ENCODE measurements at places on chromosomes 16 and 17.

DNA sequence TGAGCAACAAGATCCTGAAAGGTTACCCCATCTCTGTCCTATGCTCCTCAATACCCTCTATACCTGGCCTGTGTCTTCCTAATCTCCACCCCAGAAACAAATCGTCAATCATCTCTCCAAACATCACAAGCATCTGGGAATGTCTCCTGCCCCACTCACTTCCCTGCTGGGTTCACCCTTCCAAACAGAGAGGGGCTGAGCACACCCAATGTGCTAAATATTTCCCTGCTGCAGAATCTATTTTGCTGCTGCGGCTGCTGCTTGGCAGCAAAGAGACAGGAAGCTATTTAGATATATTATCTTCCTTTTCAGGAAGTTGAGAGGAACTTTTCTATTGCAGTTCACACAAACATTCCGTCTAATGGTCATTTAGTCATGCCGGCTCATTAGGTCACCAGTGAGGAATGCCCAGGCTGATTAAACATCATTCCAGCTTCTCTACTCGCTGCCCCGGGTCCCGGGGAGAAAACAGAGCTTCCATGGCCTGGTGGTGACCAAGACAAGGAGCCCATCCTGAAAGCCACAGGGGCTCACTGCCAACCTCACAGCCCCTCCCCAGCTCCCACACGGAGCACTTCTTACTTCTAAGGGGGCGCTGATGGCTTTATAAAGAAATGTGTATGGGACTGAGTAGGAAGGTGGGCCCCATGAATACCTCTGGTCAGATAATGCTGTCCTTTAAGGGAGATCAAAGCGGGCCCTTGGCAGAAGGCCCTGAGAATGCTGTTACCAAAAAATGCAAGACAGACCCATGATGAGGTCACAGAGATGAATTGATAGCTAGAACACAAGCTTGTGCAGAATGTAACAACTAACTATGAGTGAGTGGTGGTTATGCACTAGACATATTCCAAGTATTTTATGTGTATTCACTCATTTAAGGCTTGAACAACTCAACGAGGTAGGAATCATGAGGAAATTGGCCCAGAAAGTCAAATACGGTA, 218.3 kb downstream of the SOX9 start:
- no peak for DNase-seq

- DNase-seq: peak; percentile 26
Measured at GRCh38 chr17:38674014-38674748, 576 bp downstream of the EPOP start.

DNA sequence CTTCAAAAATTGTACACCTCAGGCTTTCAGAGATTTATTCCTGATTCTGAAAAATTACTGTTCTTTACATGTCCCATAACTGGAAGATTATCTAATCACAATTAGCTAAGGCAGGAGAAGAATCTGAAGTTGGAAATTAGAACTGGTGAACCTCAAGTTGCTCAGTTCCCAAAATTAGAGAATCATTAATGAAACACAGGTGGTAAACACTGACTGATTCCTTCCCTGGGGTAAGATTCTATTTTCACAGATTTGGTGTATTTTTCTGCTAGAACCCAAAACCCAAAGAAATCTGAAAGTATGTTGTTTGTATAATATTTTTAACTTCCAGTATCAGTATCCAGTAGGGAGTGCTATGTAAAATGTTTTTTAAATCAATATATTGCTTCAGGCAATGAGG, 25.7 kb downstream of the PHKB start:
- DNase-seq: no peak

- no peak for DNase-seq
Measured at GRCh38 chr16:51881731-51882130, 665.2 kb downstream of the TOX3 start.

DNA sequence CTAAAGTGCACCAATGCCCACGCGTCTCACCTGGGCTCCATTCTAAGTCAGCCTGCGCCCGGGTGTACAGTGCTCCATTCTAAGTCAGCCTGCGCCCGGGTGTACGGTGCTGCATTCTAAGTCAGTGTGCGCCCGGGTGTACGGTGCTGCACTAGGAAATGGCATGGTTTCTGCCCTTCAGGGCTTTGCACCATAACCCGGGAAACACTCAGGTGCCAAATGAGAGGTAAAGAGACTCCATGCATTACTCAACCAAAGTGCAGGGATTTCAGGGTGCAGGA, 29.2 kb upstream of the FASN start:
- no peak for DNase-seq

DNA sequence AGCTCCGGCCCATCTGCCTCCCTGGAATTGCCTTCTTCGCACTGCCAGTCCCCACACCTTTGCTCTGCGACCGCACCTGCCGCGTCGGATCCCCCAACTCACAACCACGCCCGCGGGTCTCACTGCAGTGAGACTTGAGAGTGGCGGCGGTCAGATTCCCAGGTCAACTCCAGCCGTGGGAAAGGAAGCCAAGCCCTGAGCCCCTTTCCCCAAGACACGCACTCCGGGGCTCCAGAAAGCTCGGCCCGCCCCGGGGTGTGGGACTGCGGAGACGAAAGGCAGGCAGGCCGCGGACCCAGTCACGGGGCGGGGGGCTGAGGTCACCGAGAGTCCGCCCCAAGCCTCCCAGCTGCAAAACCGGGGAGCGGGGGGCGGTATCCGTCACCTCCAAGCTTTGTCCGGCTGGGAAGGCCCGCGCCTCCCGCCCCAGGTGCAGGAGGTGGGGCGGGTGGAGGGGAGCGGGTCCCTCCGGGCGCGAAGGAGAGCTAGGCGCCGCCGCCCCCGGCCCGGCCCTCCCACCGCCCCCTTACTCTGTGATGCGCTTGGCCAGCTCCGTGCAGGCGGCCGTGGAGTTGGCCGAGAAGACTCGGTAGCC, 615 bp downstream of the PRPSAP1 start:
- peak; percentile 4 for DNase-seq

- no peak for DNase-seq
Measured at GRCh38 chr17:62986549-62986948, 20.5 kb downstream of the TANC2 start.

- DNase-seq: no peak
Measured at GRCh38 chr17:11795906-11796305, 197.6 kb downstream of the DNAH9 start.

DNA sequence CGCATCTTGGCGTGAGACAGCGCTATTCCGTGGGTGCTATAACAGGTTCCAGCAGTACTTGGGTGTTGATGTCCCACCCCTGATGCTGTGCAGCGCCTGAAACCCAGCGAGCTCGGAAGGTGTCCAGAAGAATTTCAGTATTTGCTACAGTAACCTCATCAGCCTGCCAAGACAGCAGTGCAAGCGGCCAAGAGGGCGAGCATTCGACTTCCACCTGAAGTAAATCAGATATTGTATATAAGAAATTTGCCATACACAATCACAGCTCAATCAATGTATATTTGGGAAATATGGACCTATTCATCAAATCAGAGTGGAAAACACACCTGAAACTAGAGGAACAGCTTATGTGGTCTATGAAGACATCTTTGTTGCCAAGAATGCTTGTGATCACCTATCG, 13.0 kb downstream of the APPBP2 start:
- no peak for DNase-seq

DNA sequence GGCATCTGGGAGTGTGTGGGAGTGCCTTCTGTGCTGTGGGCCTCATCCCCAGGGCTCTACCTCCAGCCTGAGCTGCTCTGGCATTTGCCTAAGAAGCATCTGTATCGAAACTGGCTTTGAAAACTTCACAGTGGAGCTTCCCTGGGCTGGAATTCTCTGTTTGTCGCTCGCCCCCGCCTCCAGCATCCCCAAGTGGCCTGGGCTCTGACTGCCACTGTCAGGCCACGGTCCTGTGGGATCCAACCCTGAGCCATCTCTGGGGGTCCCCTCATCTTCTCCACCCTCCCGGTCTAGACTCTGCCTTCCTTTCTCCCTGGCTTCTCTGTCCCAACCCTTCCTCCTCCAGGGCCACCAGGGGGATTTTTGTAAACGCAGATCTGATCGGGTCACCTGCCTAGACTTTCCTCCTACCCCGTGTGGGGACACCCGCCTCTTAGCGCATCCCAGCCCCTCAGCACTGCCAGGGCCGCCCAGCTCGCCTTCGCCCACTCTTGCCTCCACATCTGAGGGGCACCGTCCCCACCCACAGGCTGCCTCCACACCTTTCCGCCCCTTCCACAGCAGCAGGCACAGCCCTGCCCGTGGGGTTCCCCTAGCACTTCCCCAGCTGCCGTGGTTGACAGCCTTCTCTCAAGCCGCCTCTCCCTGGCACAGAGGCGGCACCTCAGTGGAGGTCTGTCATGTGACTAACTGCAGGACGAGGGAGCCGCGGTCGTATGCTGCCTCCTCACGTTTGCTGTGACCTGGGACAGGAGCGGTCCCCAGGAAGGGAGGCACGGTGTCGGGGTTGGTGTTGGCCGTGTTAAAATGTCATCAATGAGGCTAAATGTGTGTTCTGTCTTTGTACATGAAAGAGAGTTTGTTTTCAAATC, 12.0 kb downstream of the TBC1D24 start:
- peak; percentile 63 for DNase-seq

GRCh38 chr16:2023092-2024031, 3.3 kb upstream of the NHERF2 start:
- peak; percentile 99 for DNase-seq

DNA sequence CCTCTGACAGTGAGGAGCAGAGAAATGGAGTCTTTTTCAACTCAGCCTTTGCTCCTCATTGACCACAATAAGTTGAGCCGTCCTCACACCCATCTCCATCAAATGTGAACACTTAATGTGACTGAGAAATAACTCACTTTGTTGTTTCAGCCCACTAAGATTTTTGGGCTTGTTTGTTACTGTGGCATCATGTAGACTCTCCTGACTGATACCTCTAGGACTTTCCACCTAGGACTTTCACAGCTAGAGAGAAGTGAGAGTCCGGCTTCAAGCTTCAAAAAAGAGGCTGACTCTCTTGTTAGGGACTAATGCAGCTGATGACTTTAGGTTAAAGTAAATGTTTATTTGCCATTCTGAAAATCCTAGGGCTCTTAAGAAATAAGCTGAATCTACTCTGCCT, 435.0 kb downstream of the TMEM114 start:
- no peak for DNase-seq

DNA sequence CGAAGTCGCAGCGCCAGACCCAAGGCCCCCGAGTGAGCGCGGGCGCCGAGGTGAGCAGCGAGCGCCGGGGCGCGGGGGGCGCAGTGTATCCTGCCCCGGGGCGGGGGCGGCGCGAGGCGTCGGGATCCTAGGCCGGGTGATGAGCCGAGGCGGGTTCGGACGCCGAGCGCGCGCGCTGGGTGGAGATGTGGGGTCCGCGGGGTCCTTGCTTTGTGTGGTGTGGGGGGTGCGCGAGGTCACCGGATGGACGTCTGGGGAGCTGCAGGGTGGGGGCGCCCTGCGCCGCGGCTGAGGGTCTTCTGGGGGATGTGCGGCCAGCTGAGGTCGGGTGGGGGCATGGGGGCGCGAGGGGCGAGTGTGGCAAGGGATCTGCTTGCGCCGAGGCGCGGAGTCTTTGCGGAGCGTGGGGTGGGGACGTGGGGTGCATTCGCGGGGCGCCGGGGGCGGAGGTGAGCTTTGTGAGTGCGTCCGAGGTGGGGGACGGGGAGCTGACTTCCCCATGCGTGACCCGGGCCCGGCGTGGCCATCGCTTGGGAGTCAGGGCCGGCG, 560 bp downstream of the RAI1 start:
- peak; percentile 35 for DNase-seq

GRCh38 chr17:40179923-40180659, 2.8 kb downstream of the RAPGEFL1 start:
- no peak for DNase-seq

- no peak for DNase-seq
Measured at GRCh38 chr16:54191163-54191562, 95.4 kb downstream of the IRX3 start.

DNA sequence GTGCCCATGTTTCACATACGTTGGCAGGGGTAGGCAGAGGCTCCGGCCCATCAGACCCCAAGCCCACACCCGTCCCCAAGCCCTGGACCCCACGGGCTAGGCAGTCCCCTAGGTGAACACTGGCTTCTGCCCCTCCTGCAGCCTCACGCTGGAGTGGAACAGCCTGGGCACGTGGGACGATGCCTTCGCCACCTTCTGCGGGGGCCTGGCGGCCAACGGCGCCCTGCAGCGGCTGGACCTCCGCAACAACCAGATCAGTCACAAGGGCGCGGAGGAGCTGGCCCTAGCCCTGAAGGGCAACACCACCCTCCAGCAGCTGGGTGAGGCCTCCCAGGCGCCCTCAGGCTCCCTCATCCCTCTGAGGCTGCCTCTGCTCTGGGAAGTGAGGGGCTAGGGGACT, 1.8 kb downstream of the LRRC45 start:
- DNase-seq: no peak

- no peak for DNase-seq
Measured at GRCh38 chr16:49542391-49542891, 168.8 kb downstream of the C16orf78 start.

DNA sequence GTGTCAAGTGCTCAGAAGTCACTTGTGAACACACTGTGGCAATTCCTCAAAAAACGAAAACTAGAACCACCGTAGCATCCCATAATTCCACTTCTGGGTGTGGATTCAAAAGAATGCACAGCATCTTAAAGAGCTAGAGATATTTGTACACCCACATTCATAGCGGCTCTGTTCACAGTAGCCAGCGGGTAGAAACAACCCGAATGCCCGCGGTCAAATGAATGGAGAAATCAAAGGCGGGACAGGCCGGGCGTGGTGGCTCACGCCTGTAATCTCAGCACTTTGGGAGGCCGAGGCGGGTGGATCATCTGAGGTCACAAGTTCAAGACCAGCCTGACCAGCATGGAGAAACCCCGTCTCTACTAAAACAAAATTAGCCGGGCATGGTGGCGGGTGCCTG, 337.5 kb downstream of the SEC14L1 start:
- no peak for DNase-seq

DNA sequence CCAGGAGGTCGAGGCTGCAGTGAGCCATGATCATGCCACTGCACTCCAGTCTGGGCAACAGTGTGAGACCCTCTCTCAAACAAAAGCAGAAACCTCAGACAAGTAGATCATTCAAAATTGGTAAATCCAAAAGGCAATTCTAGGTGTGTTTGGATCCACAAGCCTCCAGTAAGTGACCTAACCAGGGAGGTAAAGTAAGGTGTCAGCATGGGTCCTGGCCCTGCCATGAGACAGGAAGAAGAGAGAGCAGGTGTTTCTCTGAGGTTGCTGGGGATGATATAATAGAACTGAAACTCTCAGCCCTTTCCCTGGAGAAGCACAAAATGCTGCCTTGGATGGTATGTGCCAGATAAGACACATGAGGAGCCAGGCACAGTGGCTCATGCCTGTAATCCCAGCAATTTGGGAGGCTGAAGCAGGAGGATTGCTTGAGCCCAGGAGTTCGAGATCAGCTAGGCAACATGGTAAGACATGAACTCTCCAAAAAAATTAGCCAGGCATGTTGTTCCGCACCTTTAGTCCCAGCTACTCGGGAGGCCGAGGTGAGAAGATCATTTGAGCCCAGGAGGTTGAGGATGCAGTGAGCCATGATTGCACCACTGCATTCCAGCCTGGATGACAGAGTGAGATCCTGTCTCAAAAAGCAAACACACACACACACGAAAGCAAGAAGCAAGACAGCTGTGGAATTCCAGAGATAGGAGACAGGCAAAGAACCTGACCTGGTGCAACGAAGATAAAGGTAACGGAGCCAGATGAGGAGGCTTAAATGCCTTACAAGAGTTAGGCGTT, 6.5 kb downstream of the TM4SF5 start:
- DNase-seq: no peak

Data from stimulated activated CD4-positive, alpha-beta T cell treated with anti-CD3 and anti-CD28 coated beads, TNF-alpha, amount 100 ng/mL, for 1 hour (primary cell).